ENCODE measurements at places on chromosomes 7 and 10.

DNA sequence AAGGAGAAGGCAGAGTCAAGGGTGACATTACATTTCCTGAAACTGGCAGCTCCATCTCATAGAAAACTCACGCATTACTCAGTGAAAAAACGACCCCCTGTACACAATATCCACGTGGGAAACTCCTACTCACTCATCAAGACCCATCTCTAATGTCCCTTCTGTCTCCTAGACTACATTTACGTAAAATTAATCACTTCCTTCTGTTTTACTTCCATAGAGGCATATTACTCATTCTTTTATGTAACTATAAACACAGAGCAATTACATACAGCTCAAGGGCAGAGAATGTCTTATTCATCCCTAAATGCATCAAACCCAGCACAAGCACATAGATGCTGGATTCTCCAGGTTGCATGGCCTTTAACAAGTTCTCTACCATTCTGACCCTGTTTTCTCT lies 281.8 kb downstream of the KCNMA1 start:
- DNase-seq, result peak; percentile 84

- DNase-seq, result peak; percentile 70
Measured at GRCh38 chr7:46058086-46058823, 137.2 kb upstream of the IGFBP3 start.

- no peak for DNase-seq
Measured at GRCh38 chr7:25250386-25250785, 22.1 kb upstream of the NPVF start.

GRCh38 chr7:82444220-82444909 lies 788 bp upstream of the CACNA2D1 start:
- DNase-seq, result no peak

DNA sequence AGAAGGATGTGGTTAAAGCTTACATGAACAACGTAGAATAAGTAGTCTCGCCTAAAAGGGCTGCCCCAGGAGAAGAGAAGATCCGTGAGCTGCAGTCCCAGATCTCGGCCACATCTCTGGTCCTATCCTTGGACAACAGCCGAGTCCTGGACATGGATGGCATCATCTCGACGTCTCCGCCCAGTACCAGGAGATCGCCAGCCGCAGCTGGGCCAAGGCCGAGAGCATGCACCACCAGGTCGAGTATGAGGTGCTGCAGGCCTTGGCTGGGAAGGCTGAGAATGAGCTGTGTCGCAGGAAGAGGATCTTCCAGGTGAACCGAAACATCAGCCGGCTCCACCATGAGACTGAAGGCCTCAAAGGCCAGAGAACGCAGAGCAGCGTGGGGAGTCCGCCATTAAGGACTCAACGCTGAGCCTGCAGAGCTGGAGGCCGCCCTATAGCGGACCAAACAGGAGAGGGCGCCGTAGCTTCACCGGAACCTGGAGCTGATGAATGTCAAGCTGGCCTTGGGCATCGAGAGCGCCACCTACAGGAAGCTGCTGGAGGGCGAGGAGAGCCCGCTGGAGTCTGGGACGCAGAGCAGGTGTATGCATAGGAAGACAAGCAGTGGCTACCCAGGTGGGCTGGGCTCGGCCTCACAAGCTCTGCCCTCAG lies 22.2 kb downstream of the LIPK start:
- DNase-seq, result peak; percentile 4

DNA sequence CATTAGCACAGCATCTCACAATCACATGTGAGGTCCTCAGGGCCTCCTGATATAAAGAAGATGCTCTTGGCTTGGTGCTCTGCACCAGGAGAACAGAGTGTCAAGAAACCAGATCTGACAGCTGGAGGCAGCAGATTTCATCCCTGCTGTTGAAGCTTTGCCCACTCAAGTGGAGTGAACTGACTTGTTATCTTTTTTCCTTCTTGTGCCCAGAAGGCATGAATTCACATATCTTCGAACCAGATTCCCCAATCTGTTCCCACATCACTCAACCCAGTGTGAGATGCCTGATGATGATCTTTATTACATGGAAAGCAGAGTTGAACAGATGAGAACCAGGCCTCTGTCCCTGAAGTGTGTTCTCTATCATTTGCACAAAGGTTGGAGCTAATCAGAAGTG lies 521.0 kb downstream of the SORCS1 start:
- no peak for DNase-seq

- DNase-seq, result no peak
Measured at GRCh38 chr10:12405342-12406320, 56.3 kb downstream of the CAMK1D start.

DNA sequence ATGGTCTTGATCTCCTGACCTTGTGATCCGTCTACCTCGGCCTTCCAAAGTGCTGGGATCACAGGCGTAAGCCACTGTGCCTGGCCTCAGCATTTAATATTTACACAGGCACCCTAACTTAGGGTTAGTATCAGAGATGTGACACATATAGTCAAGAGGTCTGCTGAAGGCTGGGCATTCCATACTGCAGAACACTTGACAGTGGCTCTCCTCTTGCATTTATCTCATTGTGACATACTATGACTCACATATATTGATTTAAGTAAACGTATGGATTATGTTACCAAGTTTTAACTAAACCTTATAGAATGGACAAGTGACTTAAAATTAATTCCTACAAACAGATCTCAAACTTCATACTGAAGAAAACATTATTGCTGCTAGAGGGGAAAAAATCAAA lies 36.6 kb downstream of the BRAF start:
- DNase-seq, result no peak

DNA sequence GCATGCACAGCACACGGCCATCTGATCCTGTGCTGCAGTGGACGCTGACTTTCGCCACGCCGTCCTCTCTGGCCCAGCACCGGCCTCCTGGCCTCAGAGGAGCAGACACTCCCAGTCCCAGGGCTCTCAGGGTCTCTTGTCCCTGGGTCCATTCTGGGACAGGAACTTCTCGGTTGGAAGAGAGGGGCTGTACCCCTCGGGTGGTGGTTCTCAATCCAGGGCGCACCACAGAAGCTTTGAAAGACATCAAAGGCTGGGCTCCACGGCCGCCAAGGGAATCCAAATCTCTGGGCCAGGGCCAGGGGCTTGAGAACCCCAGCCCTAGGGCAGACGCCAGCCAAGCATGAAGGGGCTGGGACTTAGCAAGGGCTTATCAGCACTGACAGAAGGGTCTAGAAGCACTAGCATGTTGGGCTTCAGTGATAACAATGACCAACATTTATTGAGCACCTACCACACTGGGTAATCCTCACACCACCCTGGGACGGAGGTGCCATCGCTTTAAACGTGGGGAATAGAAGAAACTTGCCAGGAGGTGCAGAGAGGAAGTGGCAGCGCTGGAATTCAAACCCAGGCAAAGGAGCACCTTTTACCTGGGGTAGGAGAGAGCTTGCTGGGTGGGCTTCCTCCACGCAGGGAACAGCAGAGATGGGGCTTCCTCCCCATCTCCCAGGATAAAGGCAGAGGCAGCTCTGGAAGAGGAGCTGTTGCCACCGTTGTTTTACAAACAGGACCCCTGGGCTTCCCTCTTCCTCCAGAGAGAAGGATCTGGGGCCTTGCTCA lies 1.8 kb upstream of the PYROXD2 start:
- no peak for DNase-seq

DNA sequence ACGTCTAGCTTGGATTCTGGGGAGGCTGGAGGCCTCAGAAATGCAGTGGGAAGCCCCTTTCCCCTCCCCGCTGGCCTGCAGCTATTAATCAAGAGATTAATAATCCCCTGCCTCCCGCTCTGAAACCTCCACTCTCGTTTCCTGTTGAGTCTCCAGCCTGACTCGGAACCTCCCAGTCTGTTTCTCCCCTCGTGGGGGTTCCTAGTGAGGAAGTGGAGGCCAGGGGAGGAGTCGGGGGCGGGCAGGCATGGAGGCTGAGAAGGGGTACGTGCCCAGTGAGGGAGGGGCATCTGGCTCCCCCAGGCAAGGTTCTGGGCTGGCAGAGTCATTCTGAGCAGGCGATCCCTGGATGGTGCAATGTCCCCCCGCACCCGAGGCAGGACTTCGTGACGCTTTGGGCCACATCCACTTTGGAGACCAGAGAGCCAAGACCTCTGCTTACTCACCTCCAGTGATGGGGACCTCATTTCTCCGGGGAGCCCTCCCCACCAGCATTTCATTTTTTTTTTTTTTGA lies 73.6 kb downstream of the COL26A1 start:
- no peak for DNase-seq

DNA sequence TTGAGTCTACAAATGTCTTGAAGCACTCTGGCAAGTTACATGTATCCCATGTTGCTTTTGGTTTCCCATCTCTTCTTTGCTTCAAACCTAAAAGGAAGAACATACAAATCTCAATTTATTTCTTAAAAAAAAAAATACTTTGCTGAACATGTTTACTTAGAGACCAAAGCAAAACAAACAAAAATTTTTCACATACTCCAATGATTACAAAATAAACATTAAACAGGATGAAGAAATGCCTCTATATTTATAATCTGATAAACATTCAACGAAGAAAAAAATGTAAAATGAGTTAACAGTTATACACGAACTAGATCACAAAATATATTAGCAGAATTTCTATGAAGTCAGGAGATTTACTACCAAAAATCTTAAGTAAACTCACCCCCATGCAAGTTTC lies 31.3 kb downstream of the FAM204A start:
- DNase-seq, result peak; percentile 29

GRCh38 chr7:119984247-119984646 lies 288.7 kb upstream of the KCND2 start:
- DNase-seq, result no peak

DNA sequence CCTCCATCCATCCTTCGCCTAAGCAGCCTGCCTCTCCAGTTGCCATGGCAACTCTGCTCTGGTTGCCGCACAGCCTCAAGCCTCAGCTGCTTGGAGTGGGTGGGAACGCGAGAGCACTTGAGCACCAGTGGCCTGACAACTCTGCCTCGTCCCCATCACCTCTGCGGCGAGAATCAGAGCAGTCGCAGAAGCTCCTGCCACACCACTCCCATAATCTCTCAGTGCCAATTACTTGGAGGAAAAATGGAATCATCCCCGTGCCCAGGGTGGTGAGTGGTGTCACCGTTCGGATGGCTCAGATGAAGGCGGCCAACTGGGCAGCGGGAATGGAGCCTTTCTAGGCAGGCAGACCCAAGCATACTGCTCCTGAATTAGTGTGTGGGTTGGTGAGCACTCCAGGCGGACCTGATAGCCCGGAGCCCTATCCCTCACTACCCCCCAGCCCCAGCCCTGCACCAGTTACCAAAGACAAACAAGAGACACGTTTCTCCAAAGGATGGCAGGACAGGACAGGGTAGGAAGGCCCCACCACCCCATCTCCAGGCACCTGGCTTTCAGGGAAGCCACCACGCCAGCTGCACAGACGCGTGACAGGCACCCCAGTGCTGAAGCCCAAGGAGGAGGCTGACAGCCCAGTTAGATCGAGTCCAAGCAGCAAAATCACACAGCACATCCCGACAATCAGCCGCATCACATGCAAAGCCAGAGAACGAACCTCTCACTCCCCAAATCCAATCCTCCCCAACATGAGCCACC lies 335.4 kb downstream of the PTPRN2 start:
- DNase-seq, result no peak

GRCh38 chr10:96334616-96335526 lies 23.9 kb downstream of the OPALIN start:
- DNase-seq, result peak; percentile 34

Measured in fibroblast of skin of scalp (primary cell).